Foreskin fibroblast (primary cell): ENCODE measurements at places on chromosomes 7 and 10.

DNA sequence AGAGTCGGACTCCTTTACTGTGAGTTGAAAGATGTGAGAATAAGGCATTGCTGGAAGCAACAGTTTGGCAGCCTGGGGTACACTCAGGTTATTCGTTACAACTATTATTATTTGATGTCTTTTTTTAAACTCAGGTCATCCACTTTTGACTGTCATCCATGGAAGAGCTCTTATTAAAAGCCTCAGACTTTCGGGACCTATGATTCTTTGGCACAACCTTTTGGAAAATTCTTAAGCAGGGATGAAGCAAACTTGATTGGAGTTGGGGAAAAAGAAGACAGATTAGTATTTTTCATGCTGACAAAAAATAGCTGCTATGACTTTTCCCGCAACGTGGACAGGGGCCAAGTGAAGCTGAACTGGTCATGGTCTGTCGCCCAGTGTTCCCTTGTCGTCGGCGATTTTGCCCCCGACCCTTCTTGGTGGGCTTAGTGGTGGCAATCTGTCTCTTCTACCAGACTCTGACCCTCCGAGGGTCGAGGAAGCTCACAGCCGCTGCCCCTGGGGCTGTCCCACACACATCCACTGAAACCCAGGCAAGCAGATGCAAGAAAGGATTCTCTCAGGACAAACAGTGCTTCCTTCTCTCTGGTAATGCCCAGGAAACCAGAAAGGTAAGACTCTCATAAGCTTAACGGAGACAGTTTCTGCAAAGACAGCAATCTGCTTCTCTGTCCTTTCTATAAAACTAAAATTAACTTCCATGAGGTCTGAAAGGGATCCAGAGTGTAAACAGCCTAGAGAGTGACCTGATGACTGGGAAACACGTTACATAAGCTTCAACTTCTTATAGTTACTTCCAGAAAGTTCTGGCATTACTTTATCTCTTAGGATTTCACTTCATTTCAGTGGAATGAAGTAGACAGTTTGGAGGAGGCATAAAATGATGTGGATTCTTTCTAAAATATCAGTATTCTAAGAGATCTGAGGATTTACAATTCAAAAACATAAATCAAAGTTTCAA is 1.0 kb downstream of the CPED1 start:
- peak; percentile 41 for DNase-seq

DNA sequence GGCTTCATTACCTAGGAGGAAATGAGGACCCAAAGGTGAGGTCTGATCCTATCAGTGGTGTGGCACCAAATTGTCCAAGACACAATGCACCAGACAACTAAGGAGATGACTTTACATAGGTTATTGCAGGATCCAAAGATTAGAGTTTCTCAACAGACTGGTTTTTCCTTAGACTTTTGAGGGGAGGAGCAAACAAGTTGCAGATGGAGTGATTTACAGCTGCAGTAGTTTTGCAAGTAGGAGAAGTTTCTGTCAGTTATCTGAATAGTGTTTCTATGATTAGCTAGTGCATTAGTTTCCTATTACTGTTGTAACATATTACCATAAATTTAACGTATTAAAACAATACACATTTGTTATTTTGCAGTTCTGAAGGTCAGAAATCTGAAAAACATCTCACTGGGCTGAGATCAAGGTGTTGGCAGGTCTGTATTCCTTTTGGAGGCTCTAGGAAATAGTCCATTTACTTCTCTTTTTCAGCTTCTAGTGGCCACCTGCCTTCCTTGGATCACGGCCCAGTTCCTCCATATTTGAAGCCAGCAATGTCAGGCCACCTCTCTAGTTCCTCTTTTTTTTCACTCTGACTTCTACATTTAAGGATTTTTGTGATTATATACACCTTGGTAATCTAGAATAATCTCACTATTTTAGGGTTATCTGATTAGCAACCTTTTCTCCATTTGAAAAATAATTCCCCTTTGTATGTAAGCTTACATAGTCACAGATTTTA is 994.9 kb downstream of the REEP3 start:
- DNase-seq: no peak

DNA sequence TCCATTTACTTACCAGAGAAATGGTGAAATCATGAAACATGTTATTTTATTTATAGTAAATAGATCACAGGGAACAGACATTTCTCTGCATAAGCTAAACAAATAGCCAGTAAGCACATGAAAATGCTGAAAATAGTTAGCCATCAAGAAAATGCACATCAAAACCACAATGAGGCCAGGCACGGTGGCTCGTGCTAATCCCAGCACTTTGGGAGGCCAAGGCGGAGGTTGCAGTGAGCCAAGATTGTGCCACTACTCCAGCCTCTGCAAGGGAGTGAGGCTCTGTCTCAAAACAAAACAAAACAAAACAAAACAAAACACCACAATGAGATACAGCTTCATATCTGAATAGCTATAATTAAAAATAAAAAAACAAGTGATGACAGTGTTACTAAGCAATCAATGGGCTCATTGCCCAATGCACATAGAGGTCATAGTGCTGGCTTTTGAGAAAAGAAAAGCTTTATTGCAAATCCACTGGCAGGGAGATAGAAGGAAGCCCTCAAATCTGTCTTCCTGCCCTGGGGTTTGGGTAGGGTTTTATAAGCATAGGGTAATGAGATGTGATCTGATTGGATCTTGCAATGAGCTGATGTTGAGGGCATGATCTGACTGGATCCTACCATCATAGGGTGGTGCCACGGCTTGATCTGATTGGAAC is 16.2 kb downstream of the CSTF2T start:
- DNase-seq: peak; percentile 51

DNA sequence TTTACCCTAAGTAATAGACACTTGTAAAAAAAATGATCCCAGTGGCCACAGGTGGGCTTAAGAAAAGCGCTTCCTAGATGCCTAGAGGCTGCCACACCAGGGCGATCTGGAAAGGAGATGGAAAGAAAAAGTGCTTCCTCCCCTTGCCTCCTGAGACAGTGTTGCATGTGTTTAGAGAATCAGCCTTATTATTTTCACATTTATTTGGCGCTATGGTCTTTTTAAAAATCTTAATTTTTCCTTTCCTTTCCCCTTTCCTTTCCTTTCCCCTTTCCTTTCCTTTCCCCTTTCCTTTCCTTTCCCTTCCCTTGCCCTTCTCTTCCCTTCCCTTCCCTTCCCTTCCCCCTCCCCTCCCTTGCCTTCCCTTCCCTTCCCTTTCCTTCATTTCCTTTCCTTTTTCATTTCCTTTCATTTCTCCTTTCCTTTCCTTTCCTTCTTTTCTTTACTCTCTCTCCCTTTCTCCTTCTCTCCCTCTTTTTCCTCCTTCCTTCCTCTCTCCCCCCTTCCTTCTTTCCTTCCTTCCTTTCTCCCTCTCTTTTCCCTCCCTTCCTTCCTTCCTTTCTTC is 7.1 kb upstream of the MKX start:
- DNase-seq: no peak

- peak; percentile 20 for DNase-seq
Observed at GRCh38 chr10:60817398-60817805, 39.1 kb downstream of the CDK1 start.

- DNase-seq: no peak
Observed at GRCh38 chr10:1687190-1687589, 50.1 kb downstream of the ADARB2 start.

DNA sequence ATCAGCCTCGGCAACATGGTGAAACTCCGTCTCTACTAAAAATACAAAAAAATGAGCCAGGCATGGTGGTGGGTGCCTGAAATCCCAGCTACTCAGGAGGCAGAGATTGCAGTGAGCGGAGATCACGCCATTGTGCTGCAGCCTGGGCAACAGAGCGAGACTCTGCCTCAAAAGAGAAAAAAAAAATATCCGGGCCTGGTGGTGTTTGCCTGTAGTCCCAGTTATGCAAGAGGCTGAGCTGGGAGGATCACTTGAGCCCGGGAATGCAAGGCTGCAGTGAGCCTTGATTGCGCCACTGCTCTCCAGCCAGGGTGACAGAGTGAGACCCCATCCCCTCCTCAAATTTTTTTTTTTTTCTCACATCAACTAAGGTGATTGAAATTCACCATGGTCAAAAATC is 42.8 kb downstream of the CDC123 start:
- DNase-seq: no peak

GRCh38 chr7:56092789-56093531 is at the start of gene PHKG1:
Gene PHKG1 (minus strand): TSS chr7:56092952. CDS start chr7:56088941, 4,011 bp downstream.
- peak; percentile 83 for DNase-seq

GRCh38 chr7:155299535-155300202 is 2.0 kb downstream of the INSIG1 start:
- no peak for DNase-seq

DNA sequence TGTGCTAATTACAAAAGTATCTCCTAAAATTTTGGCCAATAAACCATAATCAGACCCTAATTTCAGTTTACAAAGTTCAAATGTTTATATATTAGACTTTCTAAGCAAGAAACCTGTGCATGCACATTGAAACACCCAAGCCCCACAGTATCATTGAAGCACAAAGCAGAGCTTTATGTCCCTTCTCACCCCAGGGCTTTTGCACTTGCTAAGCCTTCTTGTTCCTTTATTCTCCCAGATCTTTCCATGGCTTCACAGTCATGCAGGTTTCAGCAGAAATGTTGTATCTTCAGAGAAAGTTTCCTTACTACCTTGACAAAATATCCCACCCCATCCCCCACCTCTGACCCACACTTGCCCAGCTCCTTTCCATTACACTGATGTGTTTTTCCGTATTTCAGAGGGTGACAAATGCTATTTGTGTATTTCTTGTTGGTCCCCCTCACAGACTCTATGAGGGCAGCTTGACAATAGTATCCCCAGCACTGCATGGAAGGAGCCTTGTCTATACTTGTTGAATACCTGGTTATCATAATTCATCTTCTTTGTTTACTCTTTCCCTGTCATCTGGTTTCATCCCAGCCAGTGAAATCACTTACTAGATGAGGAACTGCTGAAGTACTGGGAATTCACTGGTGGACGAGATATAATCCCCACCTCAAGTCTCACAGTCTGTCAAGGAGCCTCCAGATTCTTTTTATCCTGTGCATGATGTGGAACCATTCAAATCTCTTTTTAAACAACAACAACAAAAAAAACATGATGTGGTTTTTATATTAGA is 24.0 kb upstream of the PCGF5 start:
- no peak for DNase-seq

- DNase-seq: peak; percentile 30
Observed at GRCh38 chr7:105268511-105269392, 120.0 kb downstream of the SRPK2 start.

DNA sequence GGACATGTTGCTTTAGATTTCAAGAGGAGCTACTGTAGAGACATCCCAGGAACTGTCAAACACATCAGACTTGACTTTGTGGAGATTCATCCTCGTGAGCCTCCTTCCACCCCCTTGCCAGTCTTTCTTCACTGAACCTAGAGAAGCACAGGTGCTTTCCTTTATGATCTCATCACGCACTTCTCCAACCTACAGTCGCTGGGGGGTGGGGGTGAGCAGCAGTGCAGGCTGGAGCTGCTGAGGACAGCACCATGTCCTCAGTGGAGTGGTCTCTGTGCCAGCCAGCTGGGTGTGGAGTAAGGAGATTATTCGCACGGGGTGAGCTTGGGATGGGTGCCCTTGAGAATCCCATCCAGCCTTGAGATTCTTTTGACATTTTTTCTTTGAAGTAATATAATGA is 88.1 kb downstream of the VOPP1 start:
- no peak for DNase-seq

- no peak for DNase-seq
Observed at GRCh38 chr7:67637023-67637358, 640.4 kb downstream of the TYW1 start.

- peak; percentile 52 for DNase-seq
Observed at GRCh38 chr7:12493407-12493806, 77.1 kb upstream of the SCIN start.

DNA sequence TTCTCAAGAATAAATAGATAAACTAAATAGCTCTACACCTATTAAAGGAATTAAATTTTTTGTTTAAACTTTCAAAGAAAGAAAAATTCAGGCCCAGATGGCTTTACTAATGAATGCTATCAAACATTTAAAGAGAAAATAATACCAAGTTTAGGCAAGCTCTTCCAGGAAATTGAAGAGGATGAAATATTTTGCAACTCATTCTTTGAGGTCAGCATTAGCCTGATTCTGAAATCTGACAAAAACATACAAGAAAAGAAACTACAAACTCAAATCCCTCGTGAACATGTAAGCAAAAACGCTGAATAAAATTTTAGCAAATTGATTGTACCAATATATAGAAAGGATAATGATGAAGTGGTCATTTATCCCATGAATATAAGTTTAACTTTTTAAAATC is 93.4 kb downstream of the RTKN2 start:
- DNase-seq: no peak

- DNase-seq: no peak
Observed at GRCh38 chr7:20317413-20317812, 13.3 kb upstream of the ITGB8 start.

DNA sequence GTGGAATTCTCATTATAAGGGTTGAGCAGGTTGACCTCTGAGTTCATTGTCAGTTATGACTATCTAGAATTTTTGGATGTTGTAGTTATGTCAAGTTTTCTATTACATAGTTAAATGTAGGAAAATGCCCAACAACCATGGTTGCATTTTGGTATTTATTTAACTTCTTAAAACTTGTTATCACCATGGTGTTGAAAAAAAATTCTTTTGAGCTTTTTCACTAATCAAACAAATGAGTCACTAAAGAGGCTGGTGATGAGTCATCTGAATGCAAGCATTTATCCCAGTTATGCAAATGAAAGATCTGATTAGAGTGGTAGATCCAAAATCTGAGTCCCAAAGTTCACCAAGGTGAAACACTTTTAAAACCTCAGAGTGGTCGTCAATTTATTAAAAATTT is 624.7 kb upstream of the IGFBP3 start:
- peak; percentile 63 for DNase-seq

DNA sequence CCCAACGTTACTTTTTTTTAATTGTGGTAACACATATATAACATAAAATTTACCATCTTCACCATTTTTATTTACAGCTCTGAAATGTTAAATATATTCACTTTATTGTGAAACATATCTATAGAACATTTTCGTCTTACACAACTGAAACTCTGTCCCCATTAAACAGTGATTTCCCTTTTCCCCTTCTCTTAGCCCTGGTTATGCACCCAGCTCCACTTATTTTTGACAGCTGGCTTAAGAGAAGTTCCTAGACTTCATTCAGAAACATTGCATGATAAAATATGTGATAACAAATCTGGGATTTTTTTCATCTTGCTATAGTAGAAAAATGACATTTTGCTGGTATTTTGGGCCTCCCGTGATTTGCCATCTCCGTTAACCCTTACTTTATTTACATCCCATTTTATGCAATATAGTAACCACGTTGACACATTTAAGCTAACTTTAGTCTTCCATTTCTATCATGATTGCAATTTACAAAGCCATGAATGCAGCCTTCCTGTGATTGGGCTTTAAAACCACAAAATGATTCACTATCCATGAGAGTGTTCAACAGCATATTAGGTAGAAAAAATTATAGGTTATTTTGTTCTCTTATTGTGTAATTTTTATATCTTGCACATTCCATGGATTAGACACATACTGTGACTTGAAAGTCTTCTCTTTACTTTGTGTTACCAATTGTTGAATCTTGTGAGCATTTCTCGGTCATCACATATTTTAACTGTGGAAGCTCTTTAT is 139.6 kb downstream of the SND1 start:
- DNase-seq: peak; percentile 31

DNA sequence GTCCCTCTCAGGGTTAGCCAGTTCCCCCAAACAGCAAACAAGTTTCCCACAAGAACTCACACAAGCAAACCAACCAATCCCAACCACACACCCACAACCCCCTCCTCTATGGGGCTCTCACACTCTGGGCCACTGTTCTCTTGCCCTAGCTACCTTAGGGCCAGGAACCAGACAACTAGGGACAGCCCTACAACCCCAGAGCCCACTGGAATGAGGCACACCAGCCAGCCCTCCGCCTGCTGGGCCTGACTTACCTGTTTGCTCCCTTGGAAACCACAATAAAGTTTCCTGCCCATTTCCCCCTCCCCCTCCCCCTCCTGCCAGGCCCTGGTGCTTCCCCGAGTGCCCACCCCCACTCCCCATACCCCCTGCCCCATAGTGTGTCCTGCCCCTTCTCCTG is 132.6 kb downstream of the WDR11 start:
- no peak for DNase-seq
